AG09309 (cell line): ENCODE measurements at places on chromosomes 6 and 20.

DNA sequence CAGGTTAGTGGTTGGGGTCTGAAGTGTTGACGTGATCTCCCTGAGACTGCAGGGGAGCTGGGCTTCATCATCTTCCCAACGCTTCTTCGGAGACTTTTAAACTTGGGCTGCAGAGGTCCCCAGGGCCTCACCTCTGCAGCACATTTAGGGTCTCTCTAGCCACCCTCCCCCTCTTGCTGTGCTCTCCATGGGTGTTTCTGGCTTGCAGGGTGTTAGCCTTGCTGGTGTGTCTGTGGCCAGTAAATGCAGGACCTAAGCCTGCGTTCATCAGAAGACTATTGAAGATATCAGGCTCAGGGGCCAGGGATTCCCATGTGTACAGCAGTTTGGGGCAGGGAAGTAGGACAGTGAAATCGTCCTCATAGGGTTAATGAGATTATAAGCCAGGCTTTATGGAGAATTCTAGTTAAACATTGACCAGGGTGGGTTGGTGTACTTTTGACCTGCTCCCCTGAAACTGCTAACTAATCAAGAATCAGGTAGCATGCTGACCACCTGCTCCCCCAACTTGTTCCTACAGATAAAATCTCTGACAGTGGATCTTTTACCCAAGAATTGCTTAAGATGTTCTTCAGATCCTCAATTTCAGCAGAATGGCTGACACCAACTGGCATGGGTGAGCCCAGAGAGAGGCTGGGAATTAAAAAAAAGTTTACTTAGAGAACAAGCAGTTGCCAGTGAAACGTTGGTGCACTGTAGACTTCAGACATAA is 3.8 kb upstream of the DDO start:
- DNase-seq = no peak

GRCh38 chr6:142613981-142614380 is 312.2 kb downstream of the ADGRG6 start:
- DNase-seq = no peak

DNA sequence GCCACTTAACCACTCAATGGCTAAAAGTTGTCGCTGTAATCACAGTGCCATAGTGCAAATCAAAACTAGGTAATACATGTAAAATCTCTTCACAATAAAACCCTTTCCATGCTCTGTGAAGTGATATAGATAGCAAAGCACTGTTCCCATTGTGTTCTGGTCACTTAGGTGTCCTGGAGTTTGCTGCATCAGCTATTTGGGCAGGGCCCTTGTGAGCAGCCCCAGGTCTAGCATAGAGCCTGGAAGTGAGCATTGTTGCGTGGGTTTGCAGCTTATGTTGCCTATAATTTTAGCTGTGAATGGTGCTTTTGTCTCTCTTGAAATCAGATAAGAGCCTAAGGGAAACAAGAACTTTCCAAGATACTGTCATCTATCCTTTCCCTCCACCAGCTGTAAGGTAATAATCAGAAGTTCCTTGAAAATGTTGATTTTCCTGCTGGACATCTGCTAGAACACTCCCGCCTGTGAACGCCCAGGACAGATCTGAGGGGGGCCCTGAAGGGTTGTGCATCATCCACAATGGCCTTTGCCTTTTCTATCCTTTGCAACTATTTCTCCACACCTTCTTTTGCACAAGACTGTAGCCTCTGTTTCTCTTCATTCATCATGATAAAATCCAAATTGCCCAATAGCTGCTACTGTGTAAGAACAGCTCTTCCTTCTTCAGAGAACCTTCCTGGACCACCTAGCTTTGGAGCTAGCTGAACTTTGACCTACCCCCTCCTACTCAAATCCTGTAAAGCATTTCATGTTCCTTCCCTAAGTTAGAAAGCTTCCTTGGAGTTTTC is 57.0 kb downstream of the TNFAIP3 start:
- DNase-seq = no peak

GRCh38 chr6:126923807-126924206 is 194.7 kb upstream of the RSPO3 start:
- no peak for DNase-seq

DNA sequence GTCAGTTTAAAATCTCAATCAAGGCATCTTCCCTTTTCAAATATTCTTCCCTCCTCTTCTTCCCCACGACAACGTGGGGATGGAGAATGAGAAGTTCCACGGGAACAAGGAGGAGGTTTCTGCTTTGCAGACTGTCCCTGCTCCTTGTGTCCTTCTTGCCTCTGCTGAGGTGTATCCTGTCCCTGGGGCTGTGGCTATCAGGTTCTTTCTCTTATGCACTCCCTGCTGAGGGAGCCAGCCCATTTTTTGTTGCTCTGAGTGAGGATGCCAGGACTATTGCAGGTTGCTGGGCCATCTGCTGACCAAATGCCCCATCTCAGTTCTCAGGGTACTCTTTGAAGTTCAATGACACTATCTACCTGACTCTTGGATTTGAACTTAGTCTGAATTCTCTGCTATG is 533.6 kb downstream of the RNF144B start:
- DNase-seq = no peak

DNA sequence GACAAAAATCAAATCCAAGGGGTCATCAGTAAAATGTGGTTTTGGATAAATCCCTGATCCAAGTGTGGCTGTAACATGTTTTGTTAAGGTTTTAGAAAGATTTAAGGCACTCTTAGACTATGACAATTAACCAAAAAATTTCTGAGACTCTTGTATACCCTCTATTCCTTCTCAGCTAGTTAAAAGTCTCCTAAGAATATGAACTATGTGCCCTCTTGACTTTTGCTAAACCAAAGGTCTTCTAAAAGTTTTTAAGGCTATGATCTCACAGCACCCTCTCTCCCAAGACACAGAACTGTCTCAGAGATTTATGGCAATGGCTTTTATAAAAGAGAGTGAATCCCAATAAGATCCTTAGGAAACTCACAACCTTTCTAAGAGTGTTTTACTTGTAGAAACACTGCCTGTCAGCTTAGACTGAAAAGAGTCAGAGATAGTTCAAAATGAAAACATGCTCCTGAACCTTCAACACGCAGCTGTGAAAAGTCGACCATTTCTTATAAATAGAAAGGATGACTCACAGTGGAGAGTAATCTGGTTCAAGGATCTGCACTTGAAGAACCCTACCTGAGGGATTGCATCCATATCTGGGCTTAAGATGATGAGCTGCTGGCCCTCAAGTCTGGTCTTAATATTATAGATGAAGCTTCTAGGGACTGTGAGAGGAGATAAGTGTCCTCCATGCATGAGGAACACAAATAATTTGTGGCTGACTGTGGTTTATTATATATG is 388.4 kb upstream of the GJE1 start:
- no peak for DNase-seq

- no peak for DNase-seq
These were observed 1.7 kb downstream of the SCML4 start for GRCh38 chr6:107822176-107823046.

DNA sequence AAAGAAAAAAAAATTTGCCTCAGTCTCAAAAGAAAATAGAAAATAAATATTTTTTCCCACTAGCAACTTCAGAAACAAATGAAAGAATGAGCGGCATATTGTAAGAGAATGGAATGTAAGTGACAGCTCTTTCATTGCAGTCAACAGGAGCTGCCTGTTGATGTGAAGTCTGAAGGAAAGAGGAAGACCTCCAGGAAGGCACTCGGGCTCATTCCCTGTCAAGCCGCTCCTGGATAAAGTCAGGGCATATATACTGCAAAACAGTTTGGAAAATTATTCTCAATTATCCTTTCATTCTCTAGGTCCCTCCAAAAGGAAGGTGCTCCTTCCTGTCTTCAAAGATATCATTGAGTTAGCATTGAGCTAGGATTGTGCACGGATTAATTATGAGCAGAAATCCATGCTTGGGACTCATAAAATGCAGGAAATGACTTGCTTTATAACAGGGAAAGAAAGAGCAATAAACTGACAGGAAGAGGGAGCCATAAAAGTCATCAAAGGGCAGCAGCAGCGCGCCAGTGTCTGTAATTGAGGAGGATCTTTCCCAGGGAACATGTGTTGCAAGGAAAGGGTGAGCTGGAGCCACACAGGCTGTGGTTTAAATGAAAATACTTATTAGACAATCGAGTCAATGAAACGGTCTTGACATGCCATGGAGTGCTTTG is 218.2 kb downstream of the C6orf118 start:
- peak; percentile 87 for DNase-seq

GRCh38 chr6:166657531-166657930 is 30.5 kb upstream of the RPS6KA2 start:
- DNase-seq = no peak

GRCh38 chr6:26305641-26305969 is 59.4 kb upstream of the BTN3A2 start:
- no peak for DNase-seq

DNA sequence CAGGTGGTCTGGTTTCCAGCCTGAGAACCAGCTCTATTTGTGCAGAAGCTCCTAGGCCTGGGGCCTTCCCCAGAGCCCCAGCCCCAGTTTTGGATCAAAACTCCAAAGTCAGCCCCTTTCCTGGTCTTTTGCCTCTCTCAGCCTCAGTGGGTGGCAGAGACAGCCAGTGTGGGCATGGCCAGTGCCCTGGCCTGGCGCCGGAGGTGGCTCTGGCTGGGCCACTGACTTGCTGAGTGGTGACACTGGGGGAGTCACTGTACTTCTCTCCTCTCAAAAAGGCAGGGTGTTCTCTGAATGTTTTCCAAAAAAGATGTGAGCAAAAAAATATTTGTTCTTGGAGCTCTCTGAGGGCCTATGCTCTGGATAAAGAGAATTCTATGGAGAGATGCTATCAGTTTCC is 20.0 kb upstream of the MLN start:
- DNase-seq = no peak

DNA sequence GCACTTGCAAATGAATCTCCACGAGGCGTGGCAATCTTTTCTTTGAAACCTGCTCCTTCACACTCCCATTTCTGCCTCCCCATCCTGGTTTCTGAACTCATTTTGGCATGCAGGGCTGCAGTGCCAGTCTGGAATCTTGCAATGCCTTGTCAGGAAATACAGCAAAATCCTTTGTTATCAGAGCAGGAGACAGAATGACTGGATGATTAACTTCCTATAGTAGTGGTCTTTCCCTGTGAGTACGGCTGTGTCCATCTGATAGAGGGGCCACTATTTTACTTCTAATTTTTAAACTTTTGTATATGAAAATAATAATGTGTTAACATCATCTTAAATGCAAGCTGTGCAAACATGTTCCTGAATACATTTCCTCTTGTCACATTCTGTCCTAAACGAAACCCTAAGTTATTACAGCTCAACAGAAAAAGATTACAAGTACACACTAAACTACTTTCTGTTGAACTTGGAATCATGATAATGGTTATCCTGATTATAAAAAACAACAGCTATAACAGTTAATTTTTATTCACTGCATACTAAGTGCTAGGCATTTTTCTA is 140.2 kb downstream of the KIF13A start:
- no peak for DNase-seq

GRCh38 chr6:106973018-106973835 is 1.3 kb downstream of the CD24 start:
- no peak for DNase-seq

GRCh38 chr6:169858935-169859351 is 107.5 kb downstream of the ERMARD start:
- no peak for DNase-seq

- DNase-seq = no peak
These were observed 44.4 kb downstream of the ZNF292 start for GRCh38 chr6:87199787-87200186.

DNA sequence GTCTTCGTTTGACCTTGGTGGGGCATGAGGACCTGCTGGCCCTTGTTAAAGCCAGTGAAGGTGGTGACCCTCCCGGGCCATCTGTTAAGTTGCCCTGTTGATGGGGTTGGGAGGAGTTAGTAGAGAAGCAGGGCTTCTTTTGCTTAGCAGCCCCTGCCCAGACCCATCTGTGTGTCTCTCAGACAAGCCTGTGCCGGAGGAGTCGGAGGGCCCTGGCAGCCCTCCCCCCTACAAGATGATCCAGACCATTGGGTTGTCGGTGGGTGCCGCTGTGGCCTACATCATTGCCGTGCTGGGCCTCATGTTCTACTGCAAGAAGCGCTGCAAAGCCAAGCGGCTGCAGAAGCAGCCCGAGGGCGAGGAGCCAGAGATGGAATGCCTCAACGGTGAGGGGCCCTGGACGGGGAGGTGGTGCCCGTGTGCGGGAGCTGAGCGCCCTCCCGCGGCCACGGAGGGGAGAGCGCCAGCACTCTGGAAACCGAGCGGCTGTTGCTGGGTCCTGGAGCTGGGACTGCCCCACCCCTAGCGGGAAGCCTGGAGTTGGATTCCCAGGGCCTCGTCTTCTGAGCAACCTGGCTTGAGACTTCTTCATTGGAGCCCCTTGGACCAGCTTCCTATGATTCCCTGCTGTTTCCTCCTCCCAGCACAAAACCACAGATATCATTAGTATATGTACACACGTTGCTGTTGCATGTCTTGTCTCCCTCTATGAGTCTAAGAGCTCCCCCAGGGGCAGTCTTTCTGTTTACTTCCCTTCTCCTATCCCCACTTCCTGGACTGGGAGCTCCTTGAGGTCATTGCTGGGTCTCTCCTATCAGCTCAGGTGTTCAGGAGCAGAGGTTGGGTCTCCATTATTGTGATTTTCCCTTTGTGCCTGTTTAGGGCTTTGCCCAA is 27.6 kb upstream of the SRF start:
- peak; percentile 74 for DNase-seq

- no peak for DNase-seq
These were observed 58.4 kb downstream of the HIVEP2 start for GRCh38 chr6:142886431-142887170.

- no peak for DNase-seq
These were observed 227.6 kb downstream of the ALDH8A1 start for GRCh38 chr6:134722200-134722870.

GRCh38 chr20:24873025-24873620 is 75.9 kb upstream of the CST7 start:
- DNase-seq = no peak

DNA sequence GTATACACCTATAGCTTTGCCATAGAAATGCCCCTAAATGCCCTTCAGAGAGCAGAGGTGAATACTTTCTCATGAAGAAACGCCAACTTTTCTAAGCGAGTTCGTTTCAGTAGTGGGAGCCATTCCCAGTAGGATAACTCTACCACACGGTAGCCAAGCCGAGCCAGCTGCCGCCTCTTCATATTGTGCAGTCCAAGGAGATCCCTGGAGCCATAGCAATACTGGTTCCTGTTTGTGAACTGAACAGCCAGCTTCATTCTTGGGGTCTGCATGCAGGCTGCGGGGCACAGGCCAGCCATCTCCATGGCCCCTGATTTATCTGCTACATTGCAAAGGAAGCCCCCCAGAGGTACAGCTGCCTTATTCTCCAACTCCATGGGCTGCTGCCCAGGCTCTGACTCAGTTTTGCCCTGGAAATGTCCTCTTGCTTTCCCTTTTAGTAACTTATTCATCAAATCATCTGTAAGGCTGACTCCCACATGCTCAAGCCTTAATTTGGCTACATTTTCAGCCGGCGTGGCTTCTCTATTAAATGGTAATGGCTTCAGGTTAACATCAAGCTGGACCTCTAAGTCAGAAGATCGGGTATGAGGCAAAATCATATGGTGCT is 12.8 kb downstream of the FASTKD5 start:
- DNase-seq = no peak

- no peak for DNase-seq
These were observed 402.2 kb upstream of the IRAK1BP1 start for GRCh38 chr6:78465059-78465634.
